ENCODE measurements at places on chromosomes 2 and 18.

DNA sequence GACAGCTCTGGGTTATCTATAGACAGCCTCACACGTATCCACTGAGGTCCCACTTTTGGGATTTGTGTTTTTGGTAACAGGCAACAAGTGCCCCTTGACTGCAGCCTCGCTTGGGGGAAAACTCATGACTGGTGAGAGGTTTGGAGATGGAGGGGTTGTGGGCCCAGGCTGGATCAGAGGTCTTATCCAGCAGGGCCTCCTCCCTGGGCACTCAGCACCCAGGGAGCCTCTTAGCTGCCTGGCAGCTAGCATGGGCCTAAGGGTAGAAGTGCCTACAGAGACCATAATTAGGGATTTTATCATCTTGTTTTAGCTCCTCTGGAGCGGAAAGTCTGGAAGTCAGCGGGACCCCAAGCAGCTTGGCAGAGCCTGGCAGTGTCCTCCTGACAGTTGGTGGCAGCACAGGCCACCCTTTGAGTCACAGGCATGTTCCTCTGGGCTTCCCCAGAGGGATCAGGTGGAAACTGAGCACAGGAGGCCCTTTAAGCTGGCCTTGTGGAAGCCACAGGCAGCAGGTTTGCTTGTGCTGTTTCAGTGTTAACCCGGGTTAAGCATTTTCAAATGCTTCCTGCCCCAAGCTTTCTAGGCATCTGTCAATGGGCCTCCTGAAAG lies 143.1 kb downstream of the KCTD1 start:
- DNase-seq = peak; percentile 66

DNA sequence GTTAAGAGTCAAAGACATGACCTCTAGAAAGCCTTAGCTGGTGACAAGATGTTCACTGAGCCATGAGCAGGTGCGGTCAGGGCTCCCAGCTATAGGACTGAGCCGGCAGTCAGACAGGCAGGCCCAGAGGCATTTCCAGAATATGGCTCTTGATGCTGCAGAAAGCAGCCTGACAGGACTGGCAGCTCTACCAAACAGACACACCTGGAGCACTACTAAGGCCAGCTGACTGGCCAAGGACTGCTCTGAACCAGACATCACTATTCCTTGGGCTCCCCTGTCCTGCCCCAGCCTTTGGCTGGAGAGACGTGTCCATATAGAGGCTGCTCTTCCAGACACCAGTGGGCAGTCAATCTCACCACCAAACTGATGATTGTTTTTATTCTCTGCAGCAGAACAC lies 98.8 kb downstream of the RIF1 start:
- no peak for DNase-seq

DNA sequence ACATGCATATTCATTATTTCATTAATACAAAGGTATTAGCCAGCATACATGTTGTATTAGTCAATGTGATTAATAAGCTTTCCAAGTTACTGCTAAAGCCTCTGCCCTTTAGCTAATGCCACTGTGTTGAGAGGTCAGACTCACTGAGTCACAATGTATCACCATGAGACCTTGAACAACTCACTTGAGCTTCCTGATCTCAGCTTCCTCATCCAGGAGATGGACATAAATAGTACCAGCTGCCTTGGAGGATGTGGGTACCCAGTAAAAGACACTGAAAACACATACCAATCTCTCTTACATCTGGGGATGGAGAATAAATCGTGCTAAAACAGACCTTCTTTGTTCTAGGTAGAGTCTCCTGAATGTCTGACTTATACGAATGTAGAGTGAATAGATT lies 224.6 kb downstream of the EPHA4 start:
- DNase-seq = no peak

- DNase-seq = no peak
These were observed 1243.1 kb upstream of the NXPH2 start for GRCh38 chr2:140023291-140023690.

- DNase-seq = no peak
These were observed 52.5 kb downstream of the TMEM18 start for GRCh38 chr2:624551-625347.

GRCh38 chr2:89000235-89000634 lies 308.8 kb downstream of the RPIA start:
- no peak for DNase-seq

DNA sequence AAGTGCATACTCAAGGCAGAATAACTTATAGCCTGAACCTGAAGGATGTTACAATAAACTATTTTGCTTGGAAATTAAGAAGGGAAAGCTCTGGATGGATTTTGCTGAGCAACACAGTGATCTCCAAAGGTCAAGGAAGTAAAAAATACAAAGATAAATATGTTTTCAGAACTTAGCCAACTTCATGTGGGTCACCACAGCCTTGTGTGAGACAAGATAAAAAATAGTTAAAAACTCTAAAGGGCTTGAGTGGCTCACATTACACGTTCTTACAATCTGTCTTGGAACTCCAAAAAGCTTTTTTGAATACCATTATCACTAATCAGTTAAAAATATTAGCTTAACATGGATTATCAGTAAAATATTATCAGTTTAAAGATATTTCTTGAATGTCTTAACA lies 28.9 kb upstream of the MTX2 start:
- DNase-seq = no peak

- no peak for DNase-seq
These were observed 260.9 kb upstream of the CWC22 start for GRCh38 chr2:180268006-180268405.

DNA sequence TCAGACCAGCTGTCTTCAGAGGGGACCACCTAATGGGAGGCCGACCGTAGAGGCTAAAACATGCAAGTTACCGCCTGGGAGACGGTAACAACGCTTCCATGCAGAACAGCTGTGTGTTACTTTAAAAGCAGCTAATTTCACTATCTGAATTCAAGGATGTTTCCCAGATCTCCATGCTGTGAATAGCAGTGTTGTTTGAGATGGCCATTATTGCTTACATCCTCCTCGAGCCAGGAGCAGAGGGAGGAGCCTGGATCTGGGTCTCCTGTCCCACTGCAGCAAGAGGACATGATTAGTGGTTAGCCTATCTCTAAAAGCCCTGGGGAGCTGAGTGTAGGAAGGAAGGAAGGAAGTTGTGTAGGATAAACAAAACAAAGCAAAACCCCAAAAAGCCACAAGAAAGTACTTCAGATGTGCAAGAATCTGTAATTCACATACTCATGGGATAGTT lies 50.9 kb downstream of the ACTR2 start:
- DNase-seq = no peak

GRCh38 chr2:8893474-8893873 lies 56.1 kb upstream of the KIDINS220 start:
- no peak for DNase-seq

DNA sequence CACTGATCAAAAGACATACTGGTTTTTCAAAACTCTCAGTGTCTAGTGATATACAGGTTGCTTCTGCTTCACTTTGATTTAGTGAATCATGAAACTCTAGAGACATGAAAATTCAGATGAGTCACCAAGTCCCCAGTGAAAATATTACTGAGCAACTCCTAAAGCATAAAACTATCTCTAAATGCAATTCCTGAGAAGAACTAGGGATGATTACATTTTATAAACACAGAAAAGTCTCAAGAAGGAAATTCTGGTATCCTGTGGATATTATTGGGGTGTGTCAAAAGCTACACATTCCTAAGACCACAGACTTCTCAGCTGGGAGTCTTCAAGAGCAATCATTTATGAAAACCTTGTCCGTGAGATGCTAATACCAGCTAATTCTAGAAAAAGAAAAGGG lies 9.7 kb downstream of the LRRTM4 start:
- DNase-seq = no peak

- DNase-seq = no peak
These were observed 73.6 kb downstream of the SPHKAP start for GRCh38 chr2:228107846-228108245.

- no peak for DNase-seq
These were observed 4.1 kb upstream of the EVA1A start for GRCh38 chr2:75564713-75565359.

DNA sequence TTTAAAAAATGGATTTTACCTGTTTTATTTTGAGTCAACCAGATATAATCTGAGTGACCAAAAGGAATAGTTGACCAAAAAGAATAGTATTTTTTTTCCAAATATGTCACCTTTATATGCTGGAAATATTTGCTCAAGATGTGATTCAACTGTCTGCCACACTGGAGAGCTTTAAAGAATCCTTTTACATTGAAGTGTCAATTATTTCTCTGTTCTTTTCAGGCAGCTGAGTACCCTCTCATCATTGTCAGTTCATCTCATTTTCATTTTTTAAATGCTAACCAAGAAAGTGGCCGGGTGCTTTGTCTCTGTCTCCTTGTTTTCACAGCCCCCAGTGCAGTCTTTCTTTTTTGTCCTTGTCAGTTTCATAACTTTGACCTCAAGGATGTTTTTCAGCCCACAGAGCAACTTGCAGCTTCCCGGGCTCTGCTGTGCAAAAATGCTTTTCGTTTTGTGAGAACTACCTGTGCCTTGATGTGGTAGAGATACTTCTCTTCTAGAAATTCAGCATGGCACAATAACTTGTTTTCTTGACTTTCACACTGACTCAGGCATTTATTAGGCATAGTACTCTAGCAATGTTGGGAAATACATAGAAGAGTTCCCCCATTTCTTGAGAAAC lies 23.4 kb upstream of the CERS6 start:
- no peak for DNase-seq

- no peak for DNase-seq
These were observed 66.6 kb downstream of the CTIF start for GRCh38 chr18:48605408-48605845.

- DNase-seq = no peak
These were observed 138.9 kb downstream of the MEIS1 start for GRCh38 chr2:66573821-66574233.

GRCh38 chr2:218470448-218470847 lies 51.5 kb downstream of the VIL1 start:
- no peak for DNase-seq

DNA sequence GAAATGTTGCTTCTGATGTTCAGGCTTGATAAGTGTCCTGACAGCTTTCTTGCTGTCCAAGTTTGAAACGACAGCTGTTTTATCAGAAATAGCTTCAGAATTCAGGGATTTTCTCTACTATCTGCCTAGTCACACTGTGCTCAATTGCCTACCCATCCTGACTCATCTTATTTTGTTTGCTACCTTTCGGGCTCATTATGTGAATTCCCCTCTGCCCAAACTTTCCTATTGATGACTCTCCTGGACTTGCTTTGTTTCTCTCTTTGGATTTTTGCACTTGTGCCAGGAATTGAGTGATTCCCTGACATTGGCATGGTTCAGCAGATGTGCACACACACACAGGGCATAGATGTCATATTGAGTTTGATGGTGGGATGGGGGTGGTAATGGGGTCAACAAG lies 1052.6 kb upstream of the PIK3C3 start:
- no peak for DNase-seq

DNA sequence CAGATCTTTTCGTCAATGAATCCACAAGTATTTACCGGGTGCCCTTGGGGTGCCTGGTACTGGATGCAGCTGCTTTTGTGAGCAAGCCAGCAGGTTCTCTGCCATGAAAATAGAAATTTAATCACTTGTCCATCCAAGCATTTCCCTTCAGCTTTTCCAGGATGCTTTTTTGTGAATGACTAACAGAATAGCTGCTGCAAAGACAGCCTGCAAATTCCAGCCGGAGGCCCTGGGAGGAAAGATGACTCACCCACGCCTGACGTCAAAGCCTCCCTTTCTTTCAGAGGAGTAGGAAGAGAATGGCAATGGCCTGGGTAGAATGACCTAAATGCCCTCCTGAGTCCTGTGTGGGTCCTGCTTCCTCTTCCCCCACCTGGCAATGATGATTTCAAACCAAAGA lies 111.9 kb downstream of the AP1S3 start:
- DNase-seq = peak; percentile 19

GRCh38 chr2:235669983-235670962 lies 176.4 kb downstream of the AGAP1 start:
- peak; percentile 78 for DNase-seq

DNA sequence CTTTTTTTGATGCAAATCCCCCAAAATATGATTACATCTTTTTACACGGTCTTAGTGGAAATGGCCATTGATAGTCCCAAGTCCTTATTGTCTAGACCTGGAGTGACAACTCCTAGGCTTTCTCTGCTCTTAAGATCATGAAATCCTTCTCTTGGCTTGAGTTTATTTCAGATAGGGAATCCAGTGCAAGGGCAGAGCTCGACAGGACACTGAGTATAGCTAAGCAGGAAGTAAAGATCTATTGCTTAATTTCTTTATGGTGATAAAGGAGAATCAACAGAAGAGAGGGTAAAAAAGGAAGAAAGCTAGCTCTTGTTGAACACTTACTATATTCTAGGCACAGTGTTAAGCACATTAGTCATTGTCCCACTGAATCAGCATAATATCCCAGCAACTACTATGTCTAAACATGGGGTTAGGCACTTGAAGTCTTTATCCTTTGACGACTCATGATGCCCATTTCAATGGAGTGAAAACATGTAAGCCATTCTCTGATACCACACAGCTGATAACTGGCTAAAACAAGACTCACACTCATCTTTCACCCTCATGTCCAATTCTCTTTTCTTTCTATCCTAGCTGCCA lies 74.1 kb upstream of the LRATD1 start:
- no peak for DNase-seq

GRCh38 chr2:233082931-233083755 lies 23.0 kb downstream of the INPP5D start:
- no peak for DNase-seq

DNA sequence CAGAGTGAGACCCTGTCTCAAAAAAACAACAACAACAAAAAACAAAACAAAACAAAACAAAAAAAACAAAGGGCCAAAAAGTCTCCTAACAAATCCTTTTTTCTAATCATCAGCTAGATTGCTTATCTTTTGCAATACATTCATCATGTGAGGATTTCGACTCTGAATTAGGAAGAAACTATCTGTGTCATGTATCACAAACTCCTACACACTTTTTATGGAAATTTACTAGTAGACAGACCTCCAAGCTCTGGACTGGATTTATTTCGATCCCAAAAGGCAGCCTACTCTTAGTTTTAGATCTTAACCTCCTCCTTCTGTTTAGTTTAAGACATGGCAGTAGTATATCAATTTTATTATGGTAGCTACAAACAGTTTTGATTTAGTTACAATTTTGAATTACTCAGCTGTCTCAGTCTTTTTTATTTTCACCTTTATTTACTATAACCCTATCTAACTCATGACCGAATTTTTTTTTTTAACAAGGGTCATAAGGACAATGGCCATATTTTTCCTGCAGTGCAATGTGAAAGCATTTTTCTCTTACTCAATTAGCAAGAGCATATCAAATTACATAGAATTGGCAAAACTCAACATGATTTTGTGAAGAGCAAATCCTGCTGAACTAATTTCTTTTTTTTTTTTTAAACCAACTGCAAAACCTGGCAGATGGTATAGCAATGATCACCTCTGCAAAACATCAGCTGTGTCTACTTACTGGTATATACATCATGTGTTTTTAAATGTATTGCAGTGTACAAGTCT lies 10.7 kb upstream of the CCDC88A start:
- no peak for DNase-seq

GRCh38 chr18:72704202-72704601 lies 160.1 kb upstream of the CBLN2 start:
- DNase-seq = no peak
